ENCODE measurements at places on chromosomes 2 and 18.

DNA sequence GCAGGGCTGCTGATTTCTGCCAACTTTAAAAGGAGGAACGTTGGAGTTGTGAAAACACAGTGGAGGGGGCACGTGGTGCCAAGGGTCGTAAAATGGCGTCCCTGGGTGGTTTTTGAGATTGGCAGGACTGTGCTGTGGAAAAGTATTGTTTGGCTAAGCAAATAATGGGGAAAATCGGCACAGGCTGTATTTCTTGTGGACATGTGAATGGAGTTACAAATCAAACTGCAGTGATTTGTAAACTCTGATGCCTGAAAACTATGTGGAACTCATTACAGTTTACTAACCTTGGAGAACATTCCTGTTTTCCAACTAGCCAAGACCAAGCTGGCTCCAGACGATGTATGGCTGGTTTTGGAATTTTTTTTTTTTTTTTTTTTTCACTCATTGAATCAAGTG, 68.7 kb downstream of the KCTD1 start:
- DNase-seq, result no peak

DNA sequence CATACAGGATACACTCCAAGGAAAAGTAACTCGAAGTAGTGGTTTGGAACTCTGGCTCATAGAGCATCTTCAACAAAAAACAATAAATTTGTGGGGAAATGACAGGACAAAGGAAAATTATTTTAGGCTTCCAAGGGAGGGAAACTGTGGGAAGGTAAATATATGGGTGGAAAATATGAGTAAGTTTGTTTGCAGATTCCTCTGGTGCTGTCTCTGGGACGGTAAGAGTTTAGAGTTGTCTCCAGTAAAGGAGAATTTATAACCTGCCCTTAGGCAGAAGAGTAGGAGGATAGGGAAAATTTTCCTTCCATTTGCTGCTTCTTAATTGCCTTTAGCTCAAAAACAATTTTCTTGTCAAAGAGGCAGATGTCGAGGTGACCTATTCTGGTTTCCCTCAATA, 19.3 kb downstream of the HNMT start:
- DNase-seq, result no peak

GRCh38 chr2:222303828-222304736, 5.3 kb upstream of the PAX3 start:
- no peak for DNase-seq

DNA sequence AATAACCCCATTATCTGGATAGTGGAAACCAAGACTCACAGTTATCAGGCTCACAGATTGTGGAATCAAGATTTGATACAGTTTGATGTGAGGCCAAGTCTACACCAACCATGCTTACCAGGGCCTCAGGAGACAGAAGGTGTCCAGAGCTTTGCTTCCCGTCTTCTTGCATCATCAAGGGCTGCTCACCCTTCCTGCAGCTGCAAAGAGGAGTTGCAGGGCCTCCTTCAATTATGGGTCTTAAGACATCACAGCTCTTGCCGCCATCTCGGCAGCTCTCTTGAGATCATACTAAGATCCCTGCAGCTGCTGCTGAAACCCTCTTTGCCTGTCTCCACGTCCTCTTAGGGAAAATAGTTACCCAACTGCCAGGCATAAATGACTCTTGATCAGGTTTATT, 176.0 kb downstream of the MGAT5 start:
- peak; percentile 25 for DNase-seq

DNA sequence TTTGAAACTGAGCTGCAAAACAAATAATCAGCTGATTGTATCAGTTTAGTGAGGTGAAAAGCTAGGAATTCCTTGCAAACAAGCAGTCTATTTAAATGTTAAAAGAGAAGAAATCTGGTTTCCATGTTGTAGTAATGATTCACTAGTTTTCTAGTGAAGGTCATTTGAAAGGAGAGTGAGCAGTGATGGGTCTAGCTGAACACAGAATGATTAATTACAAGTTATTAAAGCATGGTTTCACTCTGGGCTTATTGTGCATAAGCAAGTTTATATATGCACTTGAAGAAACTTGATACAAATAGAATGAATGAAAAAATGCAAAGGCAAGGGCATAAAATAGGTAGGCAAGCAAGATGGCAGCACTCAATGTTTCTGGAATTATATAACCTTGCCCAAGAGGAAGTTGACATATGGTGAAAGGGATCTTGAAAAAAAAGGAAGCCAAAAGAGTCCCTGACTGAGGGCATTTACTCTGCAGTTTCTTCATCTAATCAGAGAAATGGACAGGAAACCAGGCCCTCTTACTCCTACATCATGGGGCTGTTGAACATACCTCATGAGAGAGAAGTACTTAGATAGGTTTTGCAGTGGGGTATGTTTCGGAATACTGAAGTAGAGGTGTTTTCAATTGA, 53.2 kb downstream of the PLCL1 start:
- no peak for DNase-seq

DNA sequence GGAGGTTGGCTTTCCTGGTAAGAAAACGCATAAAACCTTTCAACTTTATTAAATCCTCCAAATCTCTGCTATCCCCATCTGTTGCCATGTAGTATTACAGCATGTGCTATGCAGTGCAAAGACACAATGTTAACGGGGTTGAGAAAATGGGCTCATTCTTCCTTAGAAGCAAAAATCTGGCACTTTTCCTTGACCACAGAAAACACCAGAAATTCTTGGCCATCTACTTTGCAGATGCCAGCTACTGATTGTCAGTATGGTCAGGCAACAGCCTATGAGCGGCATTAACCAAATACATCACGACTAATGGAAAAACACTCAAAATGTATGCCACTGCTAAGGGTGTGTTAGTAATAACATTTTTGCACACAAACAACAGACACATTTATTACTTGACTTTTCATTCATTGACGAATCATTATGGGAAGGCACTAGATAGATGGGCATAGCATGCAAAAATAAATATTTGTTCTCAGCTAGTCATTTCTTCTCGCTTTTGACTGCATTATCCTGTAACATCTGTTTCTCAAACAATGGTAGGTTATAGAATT, 65.2 kb upstream of the CRIM1 start:
- no peak for DNase-seq

- no peak for DNase-seq
Measured at GRCh38 chr2:185316383-185316782, 422.2 kb upstream of the FSIP2 start.

GRCh38 chr2:62042400-62042799, 136.9 kb downstream of the COMMD1 start:
- DNase-seq, result no peak

DNA sequence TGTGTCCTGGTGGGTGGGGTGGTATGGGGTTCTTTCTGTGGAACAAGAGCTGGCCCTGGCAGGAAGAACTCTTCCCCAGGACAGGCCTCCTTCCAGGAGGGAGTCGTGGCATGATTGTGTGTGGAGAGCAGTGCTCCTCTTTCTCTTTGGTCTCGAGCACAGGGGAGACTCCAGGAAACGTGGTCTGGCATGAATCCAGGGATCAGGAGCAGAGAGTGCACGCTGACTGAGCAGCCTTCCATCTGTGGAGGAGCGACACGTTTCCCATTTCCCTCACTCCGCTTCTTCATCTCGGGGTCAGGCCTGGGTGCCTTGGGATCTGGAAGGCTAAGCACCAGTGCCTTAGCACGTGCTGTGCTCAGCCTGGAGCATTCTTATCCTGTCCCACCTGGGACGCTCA, 132.0 kb upstream of the HDAC4 start:
- DNase-seq, result no peak

DNA sequence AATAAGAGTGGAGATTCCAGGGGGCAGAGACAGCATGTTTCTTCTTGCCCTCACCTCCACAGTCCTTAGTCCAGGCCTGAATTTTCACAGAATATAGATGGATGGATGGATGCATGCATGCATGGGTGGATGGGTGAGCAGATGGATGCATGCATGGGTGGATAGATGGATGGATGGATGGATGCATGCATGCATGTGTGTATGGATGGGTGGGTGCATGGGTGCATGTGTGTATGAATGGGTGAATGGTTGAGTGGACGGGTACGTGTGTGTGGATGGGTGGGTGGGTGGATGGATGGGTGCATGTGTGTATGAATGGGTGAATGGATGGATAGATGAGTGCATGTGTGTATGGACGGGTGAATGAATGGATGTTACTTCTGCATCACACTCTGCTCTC, 153.3 kb downstream of the CELF4 start:
- DNase-seq, result no peak

DNA sequence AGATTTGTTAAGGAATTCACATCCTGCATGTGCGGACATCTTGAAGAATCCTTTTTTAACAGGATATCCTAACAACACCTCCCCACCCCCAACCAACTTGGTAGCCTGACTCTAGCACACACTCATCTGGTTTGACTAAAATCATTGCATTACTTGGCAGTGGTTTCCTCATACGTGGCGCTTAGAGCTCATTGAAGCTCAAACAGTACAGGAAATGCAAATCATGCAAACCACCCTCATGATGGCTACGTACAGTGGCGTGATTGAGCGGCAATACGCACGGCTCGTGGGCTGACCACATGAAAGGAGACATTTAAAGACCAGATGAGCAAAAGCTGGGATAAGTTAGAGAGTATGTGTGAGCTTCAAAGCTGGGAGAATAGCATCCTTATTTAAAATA, 336.2 kb downstream of the ZEB2 start:
- DNase-seq, result no peak
